Activated T-cell treated with anti-CD3 and anti-CD28 coated beads for 24 hours (primary cell): ENCODE measurements at places on chromosomes 1 and 21.
A peak's percentile ranks its signal among the peaks of the same experiment; 100 is the strongest.

- peak; percentile 54 for DNase-seq
These were observed 41.8 kb upstream of the ATF3 start for GRCh38 chr1:212566522-212567479.

GRCh38 chr1:180157108-180157507 lies 2.4 kb downstream of the QSOX1 start:
- no peak for DNase-seq

DNA sequence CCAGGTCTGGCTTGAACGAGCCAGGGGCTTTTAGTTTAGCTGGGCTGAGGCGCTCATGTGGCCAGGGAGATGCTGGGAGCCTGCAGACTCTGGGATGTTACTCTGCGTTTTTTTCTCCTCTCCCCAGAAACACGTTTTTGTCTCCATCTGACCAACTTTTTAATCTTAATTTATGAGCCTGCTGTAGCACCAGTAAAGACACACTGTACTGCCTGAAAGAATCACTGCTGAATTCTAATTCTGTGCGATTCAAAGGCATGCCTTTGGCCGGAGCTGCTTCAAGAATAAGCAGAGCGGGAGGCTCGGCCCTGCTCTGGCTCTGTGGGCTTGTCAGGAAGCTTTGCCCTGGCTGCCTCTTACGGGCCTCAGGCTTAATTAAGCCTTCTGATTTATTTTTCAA lies 129.5 kb downstream of the CAMTA1 start:
- DNase-seq: no peak

DNA sequence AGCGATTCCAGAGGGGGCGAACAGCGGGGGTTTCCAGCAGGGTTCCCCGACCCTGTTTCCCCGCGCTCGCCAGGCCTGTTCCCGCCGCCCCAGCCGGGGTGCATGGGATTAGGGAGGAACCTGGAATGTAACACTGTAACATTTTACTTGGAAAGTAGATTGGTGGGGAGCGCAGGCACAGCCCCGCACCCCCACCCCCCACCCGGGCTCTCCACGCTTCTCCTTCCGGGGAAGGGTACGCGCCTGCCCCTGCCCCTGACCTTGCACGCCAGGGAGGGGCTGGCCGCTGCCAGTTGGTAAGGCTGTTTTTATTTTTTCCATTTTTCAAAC lies 427 bp downstream of the FAM3B start:
- no peak for DNase-seq

GRCh38 chr1:151485685-151486255 lies 25.4 kb upstream of the CGN start:
- no peak for DNase-seq

DNA sequence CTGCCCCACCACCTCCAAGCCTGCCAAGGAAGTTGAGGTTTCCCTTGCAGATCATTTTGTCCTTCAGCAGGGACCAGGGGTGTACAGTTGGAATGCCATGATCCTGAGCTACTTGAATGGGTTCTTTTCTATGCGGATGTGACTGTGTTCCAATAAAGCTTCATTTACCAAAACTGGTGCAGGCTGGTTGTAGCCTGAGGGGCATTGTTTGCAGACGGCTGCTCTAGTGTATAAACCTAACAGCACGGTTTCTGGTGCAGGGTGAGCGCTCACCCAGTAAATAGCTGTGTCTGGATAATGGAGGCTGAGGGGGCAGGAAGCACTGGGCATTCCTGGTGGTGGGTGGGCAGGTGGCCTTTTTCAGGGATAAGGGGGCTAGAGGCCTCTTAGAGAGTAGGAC lies 72.7 kb upstream of the ACTL8 start:
- no peak for DNase-seq

GRCh38 chr1:186627019-186627418 lies 53.2 kb downstream of the PTGS2 start:
- DNase-seq: no peak

DNA sequence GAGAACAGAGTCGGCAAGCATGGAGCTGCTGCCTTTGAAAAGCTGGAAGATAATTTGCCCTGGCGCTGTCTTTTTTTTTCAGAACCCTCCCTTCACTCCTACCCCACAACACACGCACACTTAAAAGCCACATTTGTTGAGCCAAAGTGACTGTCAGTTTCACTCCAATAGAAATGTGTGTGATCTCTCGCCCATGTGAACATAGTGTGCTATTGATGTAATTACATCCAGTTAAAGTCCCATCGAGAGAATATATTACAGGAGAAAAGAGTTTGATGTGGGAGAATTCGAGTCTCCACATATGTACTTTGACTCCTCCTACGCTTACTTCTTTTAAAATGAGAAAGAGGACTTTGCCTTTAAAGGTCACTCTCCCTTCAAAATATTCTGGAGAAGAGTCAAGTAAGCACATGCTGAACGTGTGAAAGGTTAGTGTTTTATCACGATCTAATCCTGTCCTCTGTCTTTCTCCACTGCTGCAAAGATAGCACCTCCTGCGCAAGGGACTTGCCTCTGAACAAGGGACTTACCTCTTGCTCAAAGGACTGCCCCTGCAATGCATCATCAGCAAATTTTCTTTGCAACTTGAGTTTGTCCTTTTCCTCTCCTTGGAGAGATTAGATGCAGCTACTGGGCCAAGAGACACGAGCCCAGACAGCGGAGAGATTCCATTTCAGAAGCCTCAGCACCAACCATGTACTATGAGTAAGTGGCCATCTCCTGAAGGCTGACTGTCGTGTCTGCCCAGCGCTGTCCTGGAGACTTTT lies 613.9 kb downstream of the PTPRU start:
- no peak for DNase-seq

- DNase-seq: no peak
These were observed 44.6 kb upstream of the DR1 start for GRCh38 chr1:93301131-93301530.

DNA sequence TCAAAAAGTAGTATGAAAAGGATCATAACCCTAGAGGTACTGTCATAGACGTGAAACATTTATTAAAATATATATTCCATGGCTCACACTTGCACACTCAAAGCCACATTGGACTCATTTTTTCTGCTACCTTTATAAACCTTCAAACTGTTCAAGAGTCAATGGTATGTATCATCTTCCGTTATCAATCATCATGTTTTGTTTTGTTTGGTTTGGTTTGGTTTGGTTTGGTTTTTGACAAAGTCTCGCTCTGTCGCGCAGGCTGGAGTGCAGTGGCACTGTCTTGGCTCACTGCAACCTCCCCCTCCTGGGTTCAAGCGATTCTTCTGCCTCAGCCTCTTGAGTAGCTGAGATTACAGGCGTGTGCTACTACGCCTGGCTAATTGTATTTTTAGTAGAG lies 1.8 kb downstream of the IFNAR2 start:
- no peak for DNase-seq

DNA sequence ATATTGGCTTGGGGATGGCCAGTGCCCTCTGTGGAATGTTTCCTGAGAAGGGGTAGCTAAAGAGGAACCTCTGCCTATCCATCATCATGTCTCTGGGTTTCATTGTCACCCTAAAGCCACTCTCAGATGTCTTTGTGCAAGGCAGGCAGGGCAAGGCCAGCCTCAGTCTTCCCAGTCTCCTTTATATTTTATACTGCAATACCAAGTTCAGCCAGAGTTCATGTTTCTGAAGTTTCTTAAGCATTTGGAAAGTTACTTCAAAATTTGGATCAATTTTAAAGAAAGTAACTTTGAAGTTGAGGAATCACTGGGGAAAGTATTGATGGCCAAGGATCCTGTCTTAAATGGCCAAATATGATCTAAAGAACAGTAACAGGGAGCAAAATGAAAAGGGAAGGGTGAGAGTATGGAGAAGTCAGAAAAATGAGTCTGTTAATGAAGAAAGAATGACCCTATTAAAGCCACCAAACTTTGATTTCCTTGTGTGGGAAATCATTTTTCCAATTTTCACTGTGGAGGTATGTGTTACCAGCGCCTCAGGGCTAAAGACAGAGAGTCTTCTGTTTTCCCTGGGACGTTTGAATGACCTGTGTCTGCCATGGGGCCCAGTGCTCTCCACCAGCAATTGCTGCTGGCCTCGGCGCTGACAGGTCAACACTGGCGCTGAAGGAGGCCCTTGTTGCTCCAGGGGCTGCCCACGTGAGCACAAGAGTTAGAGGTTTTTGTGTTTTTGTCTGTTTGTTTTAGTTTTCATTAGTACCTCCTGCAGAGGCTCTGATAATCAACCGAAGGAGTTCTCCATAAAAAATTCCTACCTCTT lies 93.9 kb downstream of the ATP5PO start:
- DNase-seq: no peak

GRCh38 chr21:33754481-33754880 lies 112.2 kb downstream of the ITSN1 start:
- DNase-seq: no peak

GRCh38 chr1:223256034-223256433 lies 107.9 kb downstream of the SUSD4 start:
- no peak for DNase-seq

GRCh38 chr1:39650431-39650830 lies 11.0 kb upstream of the HEYL start:
- no peak for DNase-seq

DNA sequence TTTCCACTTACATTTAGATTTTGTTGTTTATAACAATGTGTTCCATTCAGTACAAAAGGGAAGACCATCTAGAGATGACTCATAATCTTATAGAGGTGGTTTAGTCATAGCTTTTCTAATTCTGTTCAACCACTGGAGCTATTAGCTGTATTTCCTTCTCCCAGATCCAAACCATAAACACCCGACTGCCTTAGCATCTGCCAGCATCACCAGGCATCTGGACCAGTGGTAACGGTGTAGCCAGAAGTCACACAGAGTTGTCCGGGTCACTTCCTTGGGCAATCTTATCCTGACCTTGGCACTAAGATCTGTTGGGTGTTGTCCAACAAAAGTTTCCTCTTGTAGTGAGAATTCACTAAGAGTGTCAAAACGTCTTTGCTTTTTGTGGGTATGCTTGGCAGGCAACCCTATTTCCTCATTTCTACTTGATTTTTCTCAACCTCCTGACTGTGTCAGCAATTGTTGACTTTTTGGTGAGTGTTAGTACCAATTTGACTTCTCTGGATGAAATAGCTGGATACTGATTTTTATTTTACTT lies 372.1 kb upstream of the B3GALT2 start:
- DNase-seq: no peak

- no peak for DNase-seq
These were observed 54.2 kb upstream of the DNAJC6 start for GRCh38 chr1:65255035-65255655.

DNA sequence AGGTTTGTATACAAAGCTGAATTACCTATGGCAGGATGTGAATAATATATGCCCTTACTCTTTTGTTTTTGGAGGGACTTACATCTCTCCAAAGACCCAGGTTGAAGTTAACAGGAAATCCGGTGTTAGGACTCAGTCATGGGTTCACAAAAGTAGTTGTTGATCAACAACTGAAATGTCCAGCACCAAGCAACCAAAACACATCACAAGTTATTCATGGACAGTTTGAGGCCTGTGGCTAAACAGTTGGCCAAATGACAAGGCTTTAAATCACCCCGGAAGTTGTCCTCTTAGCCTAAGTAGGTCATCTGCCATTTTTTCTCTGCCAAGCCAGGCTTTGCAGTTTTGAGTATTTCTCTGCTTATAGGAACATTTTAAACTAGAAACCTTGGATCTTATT lies 89.9 kb downstream of the CD247 start:
- no peak for DNase-seq

GRCh38 chr1:35633547-35633946 lies 7.8 kb downstream of the PSMB2 start:
- DNase-seq: no peak

GRCh38 chr1:156097499-156098178 lies 15.4 kb upstream of the MEX3A start:
- DNase-seq: no peak

GRCh38 chr1:25170439-25170838 lies 61.9 kb downstream of the SYF2 start:
- no peak for DNase-seq

DNA sequence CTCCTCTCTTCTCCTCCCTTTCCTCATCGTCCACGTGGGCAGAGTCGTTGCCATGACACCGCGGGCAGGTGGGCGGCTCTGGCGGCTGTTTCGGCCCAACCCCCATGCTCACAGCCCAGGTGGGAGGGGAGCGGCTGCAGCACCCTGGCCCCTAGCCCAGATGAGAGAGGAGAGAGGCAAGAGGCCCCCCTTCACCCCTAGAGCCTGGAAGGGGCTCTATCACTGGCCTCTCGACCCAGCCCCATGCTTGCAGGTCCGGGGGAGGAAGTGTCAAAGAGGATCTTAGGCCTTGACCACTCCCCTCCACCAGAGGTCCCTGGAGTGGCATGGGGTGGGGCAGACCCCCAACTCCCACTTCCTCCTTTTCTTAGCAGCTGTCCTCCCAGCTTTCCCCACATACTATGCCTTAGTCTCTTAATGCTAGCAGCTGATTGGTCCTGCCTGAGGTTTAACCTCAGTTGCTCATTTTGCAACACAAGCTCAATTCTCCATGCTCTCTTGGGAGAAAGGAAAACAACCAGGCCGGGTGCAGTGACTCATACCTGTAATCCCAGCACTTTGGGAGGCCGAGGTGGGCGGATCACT lies 10.4 kb downstream of the DLGAP3 start:
- DNase-seq: no peak

DNA sequence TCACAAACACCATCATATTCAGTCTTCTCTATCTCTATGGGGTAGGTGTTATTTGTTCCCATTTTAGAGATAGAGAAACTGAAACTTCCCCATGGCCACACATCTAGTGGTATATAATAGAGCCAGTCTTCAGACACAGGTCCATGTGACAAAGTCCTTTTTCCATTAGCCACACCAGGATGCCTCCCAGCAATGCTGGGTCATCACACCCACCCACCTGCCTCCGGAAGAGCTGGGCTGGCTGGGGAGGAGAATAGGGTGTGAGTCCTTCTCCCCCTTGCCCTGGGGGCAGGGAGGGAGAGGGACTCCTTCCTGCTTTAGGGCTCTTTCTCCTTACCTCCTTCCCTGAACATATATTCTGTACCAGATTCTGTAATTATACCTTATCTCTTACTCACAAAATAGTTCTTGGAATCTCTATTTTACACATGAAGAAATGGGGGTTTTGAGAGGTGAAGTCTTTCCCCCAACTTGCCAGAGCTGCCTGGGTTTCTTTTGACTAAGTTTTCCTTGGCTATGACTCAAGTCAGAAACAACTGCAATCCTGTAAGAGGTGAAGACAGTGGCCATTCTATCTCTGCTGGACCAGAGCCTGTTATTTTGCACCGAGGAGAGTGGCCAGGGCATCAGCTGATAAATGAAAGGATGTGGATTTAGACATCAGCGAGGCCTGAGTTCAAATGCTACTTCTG lies 30.0 kb downstream of the SOX13 start:
- no peak for DNase-seq

- peak; percentile 65 for DNase-seq
These were observed 22.1 kb upstream of the TDRD10 start for GRCh38 chr1:154479764-154480421.

- no peak for DNase-seq
These were observed 114.4 kb downstream of the CENPF start for GRCh38 chr1:214717351-214717750.

DNA sequence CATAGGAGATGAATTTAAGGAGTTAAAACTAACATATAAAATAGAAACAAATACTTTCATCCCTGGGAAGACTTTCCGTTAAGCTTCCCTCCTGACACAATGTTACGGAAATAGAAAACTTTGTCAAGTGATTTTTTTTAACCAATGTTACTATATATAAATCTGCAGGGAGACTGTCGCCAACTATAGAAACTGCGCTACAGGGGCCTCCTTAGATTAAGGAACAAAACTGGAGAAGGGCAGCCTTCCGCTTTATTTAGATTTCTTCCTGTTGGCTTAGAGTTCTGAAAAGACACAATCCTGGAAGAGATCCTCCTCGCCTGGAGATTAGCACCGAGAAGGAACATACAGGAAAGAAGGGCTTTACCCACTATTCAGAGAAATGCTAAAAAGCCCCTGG lies 1.5 kb downstream of the MGST3 start:
- no peak for DNase-seq

GRCh38 chr1:168365719-168366479 lies 85.2 kb downstream of the TBX19 start:
- no peak for DNase-seq
